MM.1S (cell line): ENCODE measurements at places on chromosomes 4 and X.

GRCh38 chrX:70504772-70505450 is 60.3 kb downstream of the DLG3 start:
- DNase-seq: no peak

GRCh38 chr4:86961116-86961515 is 26.3 kb downstream of the AFF1 start:
- no peak for DNase-seq

GRCh38 chrX:153766098-153766817 is 2.2 kb downstream of the PLXNB3 start:
- no peak for DNase-seq

- no peak for DNase-seq
Measured at GRCh38 chr4:11218692-11219091, 210.0 kb downstream of the HS3ST1 start.

DNA sequence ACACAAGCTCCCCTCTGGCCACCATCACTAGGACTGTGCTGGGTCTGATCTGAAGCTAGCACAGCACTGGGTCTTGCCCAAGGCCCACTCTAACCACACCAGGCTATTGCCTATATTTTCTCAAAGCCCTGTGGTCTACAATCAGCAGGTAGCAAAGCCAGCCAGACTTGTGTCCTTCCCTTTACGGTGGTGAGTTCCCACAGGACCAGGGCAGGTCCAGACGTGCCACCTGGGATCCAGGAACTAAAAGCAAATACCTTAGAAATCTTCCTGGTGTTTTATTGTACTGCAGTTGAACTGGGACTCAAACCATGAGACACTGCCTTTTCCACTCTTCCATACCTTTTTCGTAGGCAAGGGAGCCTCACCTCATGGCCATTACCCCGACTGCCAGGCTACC is 9.0 kb upstream of the MAGEC2 start:
- DNase-seq: no peak

GRCh38 chr4:36771411-36772153 is 473.0 kb upstream of the NWD2 start:
- DNase-seq: peak; percentile 31

GRCh38 chr4:105210916-105211315 is 64.2 kb downstream of the TET2 start:
- no peak for DNase-seq

DNA sequence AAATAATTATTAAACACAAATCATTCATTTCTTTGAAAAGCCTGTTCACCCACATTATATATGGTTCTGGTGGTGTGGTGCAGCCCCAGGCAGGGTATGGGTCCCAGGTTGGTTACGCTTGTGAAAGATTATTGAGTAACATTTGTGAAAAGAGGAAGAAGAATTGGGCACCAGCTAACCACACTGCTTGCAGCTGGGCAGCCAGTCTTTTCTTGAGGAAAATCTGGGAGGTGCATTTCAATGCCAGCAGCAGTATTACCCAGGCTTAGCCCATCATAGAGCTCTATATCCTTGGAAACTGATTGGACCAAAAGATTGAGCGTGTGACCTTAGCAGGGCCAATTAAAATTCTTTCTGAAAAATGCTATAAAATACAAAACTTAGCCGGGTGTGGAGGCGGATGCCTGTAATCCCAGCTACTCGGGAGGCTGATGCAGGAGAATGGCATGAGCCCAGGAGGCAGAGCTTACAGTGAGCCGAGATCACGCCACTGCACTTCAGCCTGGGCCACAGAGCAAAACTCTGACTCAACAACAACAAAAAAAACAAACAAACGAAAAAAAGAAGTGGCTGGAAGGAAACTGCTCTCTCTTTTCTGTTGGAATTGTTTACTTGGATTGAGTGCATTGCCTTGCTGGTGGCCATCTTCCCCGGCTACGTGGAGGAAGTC is 9.7 kb upstream of the PLAC8 start:
- DNase-seq: no peak

GRCh38 chrX:12463873-12464272 is 325.6 kb downstream of the FRMPD4 start:
- DNase-seq: no peak

- DNase-seq: no peak
Measured at GRCh38 chr4:42555828-42556227, 101.1 kb downstream of the ATP8A1 start.

DNA sequence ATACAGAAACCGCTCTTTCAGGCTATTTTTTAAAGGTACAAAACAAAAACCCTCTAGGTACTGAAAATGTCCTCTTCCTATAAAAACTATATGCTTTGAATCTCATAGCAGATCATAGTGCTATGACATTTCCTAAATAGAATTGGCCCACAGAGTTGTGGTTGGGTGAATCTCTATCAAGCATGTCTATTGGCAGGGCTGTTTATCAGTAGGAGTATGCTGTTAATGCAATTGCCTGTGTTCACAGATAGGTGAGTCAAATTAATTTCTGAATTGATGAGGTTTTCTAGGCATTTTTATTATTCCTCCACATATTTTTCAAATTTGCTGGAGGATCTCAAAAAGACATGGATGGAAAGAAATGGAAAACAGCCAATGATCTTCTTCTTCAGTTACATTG is 73.9 kb downstream of the QRFPR start:
- no peak for DNase-seq

DNA sequence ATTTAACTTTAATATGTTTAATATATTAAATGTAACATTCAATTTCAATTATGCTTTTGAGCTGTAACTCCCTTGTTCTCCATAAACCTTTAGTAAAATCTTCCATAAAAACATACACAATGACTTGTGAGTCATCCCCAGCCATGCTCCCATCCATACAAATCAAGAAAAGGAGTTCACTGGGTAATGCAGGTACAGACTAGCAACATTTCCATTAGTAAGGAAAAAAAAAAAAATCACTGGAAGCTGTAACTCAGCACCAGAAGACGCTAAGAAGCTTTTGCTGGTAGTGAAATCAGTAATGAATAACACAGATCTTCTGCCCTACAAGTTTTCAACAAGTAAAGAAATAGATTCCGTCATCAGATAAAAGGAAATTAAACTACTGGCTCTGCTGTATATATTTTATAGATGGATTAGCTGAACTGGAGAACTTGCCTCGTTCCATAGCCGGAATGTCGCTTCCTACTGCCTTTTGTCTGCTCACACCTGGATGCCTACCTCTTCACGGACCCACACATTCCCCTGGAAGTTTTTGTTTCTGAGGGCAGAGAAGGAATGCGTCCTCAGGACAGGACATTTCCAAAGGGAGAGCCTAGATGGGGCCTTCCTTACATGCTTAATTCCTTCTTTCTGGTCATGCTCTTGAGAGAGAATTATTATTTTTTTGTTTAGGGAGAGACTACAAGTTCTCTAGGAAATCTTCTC is 298.4 kb upstream of the ANKRD50 start:
- no peak for DNase-seq

- DNase-seq: no peak
Measured at GRCh38 chrX:129227366-129227765, 295.9 kb downstream of the SMARCA1 start.

- no peak for DNase-seq
Measured at GRCh38 chr4:41819621-41820020, 71.1 kb upstream of the PHOX2B start.

DNA sequence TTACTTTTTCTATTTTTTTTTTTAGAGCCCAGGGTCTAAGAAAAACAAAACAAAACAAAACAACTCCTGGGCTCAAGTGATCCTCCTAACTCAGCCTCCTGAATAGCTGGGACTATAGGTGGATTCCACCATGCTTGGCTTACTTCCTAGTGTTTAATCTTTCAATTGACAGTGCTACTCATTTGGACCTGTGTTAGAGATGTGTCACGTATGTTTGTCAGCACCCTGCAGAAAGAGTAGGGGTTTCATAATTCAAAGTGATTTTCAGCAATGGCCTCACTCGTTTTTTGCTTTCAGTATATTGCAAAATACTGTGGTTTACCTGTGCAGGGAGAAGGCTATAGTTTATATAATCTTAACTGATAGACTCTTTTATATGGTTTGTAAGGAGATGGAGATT is 71.6 kb upstream of the TEX13D start:
- DNase-seq: no peak

DNA sequence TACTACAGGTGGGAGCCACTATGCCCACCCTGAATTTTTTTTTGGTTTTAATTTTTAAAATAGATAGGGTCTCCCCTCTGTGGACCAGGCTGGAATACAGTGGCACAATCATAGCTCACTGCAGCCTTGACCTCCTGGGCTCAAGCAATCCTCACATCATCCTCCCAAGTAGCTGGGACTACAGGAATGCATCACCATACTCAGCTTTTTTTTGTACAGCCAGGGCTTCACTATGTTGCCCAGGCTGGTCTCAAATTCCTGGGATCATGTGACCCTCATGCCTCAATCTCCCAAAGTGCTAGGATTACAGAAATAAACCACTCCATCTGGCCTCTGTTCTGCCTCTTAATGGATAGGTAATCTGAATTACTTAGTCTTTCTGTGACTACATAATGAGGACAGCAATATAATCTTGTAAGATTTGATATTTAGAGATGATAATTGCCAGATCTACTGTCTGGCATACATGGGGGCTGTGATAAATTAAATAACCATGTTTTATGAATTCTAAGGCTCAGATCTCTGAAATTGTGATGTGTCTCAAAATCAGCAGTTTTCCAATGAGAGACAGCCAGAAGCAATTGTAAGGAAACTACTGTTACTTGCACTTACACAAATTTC is 26.7 kb downstream of the PDS5A start:
- no peak for DNase-seq

- no peak for DNase-seq
Measured at GRCh38 chr4:80008351-80008750, 64.7 kb downstream of the ANTXR2 start.

- no peak for DNase-seq
Measured at GRCh38 chr4:87430038-87430437, 7.7 kb downstream of the NUDT9 start.

- no peak for DNase-seq
Measured at GRCh38 chr4:29336861-29337260, 1383.3 kb upstream of the PCDH7 start.

GRCh38 chrX:110703641-110704040 is 92.0 kb downstream of the CHRDL1 start:
- no peak for DNase-seq
